ENCODE measurements at places on chromosomes 16 and 17. TPM values are rescaled to one million over a fixed set of nuclear protein-coding genes. Genes with fewer than 3 reads are reported as not detected.
A peak's percentile ranks its signal among the peaks of the same experiment; 100 is the strongest.

DNA sequence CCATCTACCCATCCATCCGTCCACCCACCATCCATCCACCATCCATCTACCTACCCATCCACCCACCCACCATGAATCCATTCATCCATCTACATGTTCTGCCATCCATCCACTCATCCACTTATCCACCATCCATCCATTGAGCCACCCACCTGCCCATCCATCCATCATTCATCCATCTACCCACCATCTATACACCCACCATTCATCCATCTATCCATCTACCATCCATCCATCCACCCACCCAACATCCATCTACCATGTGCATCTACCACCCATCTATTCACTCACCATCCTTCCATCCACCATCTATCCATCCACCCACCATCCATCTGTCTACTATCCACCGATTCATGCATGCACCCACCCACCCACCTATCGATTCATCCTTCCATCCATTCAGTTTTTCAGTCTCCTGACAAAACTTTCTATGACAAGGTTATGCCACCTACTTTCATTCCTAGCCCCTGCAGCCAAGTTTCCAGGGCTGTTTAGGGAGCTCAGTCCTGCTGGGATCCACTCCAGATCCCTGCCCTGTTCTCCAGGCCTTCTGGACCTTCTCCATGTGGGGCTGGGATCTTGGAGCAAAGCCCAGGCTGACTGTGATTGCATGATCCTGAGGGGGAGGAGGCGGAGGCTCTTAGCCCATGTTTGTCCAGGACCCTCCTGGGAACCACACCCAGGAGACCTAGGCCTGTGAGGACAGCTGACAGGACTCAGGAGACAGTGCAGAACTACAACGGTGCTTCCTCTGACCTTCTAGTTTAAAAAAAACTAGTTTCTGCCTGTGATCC is 27.4 kb downstream of the BCO1 start:
- H3K36me3 ChIP-seq = no peaks in the 10 kb centered on the region
- no peak overlapping the region for H3K27ac ChIP-seq
- peak; percentile 23 for DNase-seq
- no peaks in the 10 kb centered on the region for H3K4me1 ChIP-seq

DNA sequence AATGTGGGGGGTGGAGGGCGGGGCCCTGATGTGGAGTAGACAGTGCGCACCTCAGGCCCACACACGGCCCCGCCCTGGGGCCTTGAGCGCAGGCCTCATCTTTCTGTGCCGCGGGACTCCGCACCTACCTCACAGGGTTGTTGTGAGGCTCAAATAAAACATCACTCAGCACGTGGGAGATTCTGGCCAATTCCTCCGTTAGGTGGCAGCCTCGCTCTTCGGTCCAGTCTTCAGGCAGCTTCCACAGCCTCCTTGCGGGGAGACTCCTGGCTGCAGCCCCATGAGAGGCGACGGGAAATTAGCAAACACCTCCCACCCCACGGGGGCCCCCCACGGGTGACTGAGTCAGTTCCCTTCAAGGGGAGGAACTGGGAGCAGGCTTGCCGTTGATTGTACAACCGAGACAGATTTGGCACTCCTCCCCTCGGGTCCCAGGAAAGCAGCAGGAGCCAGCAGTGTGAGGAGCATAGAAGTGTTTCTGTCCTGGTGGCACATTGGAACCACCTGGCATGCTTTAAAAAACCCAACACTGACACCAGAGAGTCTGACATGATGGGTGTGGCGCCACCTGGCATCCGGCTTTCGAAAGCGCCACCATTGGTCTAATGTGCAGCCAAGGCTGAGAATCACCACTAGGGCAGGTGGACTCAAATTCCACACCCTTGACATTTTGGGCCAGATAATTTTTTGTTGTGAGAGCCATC is 7.6 kb downstream of the MRM1 start:
- H3K27me3 ChIP-seq = no peaks in the 10 kb centered on the region
- DNase-seq = peak; percentile 33
- peaks cover 8% of the 10 kb centered on the region for H3K4me1 ChIP-seq
- no peak overlapping the region for H3K4me3 ChIP-seq
- H3K27ac ChIP-seq = no peak overlapping the region

- no peaks in the 10 kb centered on the region for H3K36me3 ChIP-seq
- H3K4me1 ChIP-seq = peaks cover 13% of the 10 kb centered on the region
- no peak for DNase-seq
- H3K27ac ChIP-seq = no peak overlapping the region
- no peaks in the 10 kb centered on the region for H3K27me3 ChIP-seq
Measured at GRCh38 chr17:72561266-72561665, 440.4 kb downstream of the SOX9 start.

GRCh38 chr17:31327534-31328159 is 6.2 kb upstream of the EVI2A start:
- no peaks in the 10 kb centered on the region for H3K36me3 ChIP-seq
- DNase-seq = no peak
- no peaks in the 10 kb centered on the region for H3K4me1 ChIP-seq
- H3K27me3 ChIP-seq = no peaks in the 10 kb centered on the region

- H3K36me3 ChIP-seq = no peaks in the 10 kb centered on the region
- H3K27me3 ChIP-seq = no peaks in the 10 kb centered on the region
- DNase-seq = no peak
- H3K4me1 ChIP-seq = peaks cover 90% of the 10 kb centered on the region
Measured at GRCh38 chr17:27495460-27495859, 39.2 kb downstream of the KSR1 start.

GRCh38 chr17:73744411-73744810 is 100.2 kb upstream of the SDK2 start:
- H3K36me3 ChIP-seq = no peaks in the 10 kb centered on the region
- no peak overlapping the region for H3K4me3 ChIP-seq
- H3K27ac ChIP-seq = no peak overlapping the region
- H3K4me1 ChIP-seq = peaks cover 17% of the 10 kb centered on the region

GRCh38 chr17:59331929-59332748 is 684 bp downstream of the YPEL2 start:
- peak overlapping the region; percentile 98 for H3K27ac ChIP-seq
- H3K27me3 ChIP-seq = no peaks in the 10 kb centered on the region
- DNase-seq = peak; percentile 52
- peak overlapping the region; percentile 79 for H3K4me3 ChIP-seq
- peaks cover 76% of the 10 kb centered on the region for H3K4me1 ChIP-seq
- no peaks in the 10 kb centered on the region for H3K36me3 ChIP-seq

GRCh38 chr17:29195465-29196081 is 15.4 kb upstream of the MYO18A start:
- no peak overlapping the region for H3K4me3 ChIP-seq
- H3K27ac ChIP-seq = peak overlapping the region; percentile 45
- DNase-seq = no peak
- H3K4me1 ChIP-seq = no peaks in the 10 kb centered on the region

- peak overlapping the region; percentile 86 for H3K4me3 ChIP-seq
- H3K36me3 ChIP-seq = no peaks in the 10 kb centered on the region
- no peaks in the 10 kb centered on the region for H3K27me3 ChIP-seq
Measured at GRCh38 chr16:46830417-46830901, 521 bp downstream of the C16orf87 start.

GRCh38 chr16:26196310-26196709 is 504.6 kb downstream of the HS3ST4 start:
- no peaks in the 10 kb centered on the region for H3K36me3 ChIP-seq
- H3K27me3 ChIP-seq = peaks cover 2% of the 10 kb centered on the region
- H3K4me3 ChIP-seq = no peak overlapping the region
- H3K27ac ChIP-seq = no peak overlapping the region

TLCD1 gene
- total RNA-seq = 3.1 TPM

GRCh38 chr16:22098405-22099255 is 6.3 kb downstream of the VWA3A start:
- no peaks in the 10 kb centered on the region for H3K4me1 ChIP-seq
- H3K4me3 ChIP-seq = no peak overlapping the region
- DNase-seq = peak; percentile 10
- no peak overlapping the region for H3K27ac ChIP-seq
- no peaks in the 10 kb centered on the region for H3K27me3 ChIP-seq

C1QTNF8 gene
- total RNA-seq = not detected

DNA sequence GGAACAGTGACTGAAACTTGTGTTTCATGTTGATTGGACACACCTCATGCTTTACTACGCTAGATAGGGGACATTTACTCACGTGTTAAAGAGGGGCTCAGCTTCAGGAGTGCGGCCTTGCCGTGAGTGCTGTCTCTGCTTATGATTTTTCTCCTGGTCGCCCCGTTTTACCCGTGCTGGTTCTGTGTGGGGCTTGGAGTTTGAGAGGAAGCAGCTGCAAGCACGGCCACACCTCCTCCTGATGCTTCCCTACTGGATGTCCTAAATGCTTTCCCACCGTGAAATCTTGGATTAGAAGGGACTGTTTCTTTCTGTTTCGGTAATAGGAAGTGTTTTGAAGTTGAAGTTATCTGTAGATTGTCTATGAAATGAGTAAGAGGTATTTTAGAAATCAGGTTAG is 54.0 kb upstream of the ZNF750 start:
- H3K27ac ChIP-seq = peak overlapping the region; percentile 98
- H3K4me1 ChIP-seq = peaks cover 55% of the 10 kb centered on the region
- H3K27me3 ChIP-seq = no peaks in the 10 kb centered on the region
- no peak for DNase-seq
- no peak overlapping the region for H3K4me3 ChIP-seq

GRCh38 chr17:42720996-42721583 is 23.8 kb downstream of the EZH1 start:
- H3K4me3 ChIP-seq = no peak overlapping the region
- no peaks in the 10 kb centered on the region for H3K4me1 ChIP-seq
- peaks cover 11% of the 10 kb centered on the region for H3K36me3 ChIP-seq
- no peak overlapping the region for H3K27ac ChIP-seq
- H3K27me3 ChIP-seq = no peaks in the 10 kb centered on the region

DNA sequence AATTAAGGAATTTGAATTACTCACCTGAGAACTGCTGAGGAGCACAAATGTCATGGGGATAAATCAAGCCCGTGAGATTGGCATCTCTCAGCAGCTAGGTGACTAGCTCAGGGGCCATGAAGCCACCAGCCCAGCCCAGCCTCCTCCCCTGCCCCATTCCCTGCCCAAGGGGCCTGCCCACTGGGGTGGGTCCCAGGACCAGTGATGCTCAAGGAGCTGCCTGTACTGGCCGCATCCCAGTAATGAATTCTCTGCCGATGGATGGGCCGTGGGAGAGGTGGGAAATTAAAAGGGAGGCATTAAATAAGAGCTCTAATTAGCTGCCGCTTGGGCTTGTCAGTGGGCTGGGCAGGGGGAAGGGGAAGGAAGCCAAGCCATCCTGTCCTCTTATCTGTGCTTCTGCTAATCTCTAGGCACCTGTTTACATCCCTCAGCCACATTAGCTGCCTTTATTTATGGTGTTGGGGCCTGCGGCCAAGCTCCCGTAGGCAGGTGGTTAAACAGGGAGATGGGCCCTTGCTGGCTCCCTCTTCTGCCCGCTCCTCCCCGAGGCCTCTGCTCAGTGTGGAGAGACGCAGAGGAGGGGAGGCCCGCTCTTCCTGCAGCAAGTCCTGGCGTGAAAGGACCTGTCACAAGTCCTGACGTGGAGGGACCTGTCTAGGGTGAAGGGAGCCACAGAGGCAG is 48.8 kb downstream of the PIPOX start:
- peaks cover 10% of the 10 kb centered on the region for H3K36me3 ChIP-seq
- no peak overlapping the region for H3K27ac ChIP-seq
- no peak overlapping the region for H3K4me3 ChIP-seq
- H3K27me3 ChIP-seq = no peaks in the 10 kb centered on the region
- DNase-seq = no peak

DNA sequence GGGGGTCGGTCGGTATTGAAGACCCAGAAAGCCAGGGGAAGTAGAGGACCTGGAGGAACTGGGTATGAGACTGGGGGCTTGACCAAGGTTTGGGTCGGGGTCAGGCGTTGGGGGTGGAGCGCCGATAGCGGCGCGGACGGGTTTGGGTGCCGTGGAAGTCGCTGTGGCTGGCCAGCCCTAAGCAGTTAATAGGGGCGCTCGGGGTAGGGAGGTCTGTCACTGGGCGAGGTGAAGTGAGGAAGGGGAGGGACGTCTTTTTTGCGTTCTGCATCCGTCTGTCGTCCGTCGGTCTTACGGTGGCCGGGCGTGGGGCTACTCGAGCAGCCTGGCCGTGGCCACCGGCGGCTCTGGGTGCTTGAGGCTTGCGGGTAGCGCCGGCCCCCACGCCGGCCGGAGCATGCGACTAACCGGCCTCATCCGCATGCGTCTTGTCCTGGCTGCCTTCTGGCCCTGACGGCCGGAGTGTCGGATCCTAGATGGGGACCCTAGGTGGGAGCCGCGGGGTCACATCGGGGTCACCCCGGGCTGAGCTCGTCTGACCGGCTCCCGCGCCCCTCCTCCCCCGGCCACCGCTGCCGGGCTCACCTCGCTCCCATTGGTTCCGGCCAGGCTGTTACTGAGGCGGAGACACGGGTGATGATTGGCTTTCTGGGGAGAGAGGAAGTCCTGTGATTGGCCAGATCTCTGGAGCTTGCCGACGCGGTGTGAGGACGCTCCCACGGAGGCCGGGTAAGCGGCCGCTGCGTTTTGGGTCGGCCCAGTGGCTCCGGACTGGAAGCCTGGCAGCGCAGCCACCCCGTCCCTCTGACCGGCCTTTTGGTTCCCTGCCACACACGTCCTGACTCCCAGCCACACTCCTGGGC is 10.3 kb upstream of the TMEM88 start:
- H3K4me3 ChIP-seq = peak overlapping the region; percentile 38
- no peaks in the 10 kb centered on the region for H3K36me3 ChIP-seq
- peaks cover 39% of the 10 kb centered on the region for H3K4me1 ChIP-seq
- peak; percentile 93 for DNase-seq
- H3K27me3 ChIP-seq = no peaks in the 10 kb centered on the region

ACSF3 gene
- total RNA-seq = 22.1 TPM

GRCh38 chr16:19127674-19128131 is 13.9 kb downstream of the ITPRIPL2 start:
- no peak overlapping the region for H3K4me3 ChIP-seq
- no peaks in the 10 kb centered on the region for H3K36me3 ChIP-seq
- no peak overlapping the region for H3K27ac ChIP-seq
- no peak for DNase-seq

PRDM7 gene
- total RNA-seq = not detected

GRCh38 chr17:80478487-80479245 is 2.3 kb upstream of the NPTX1 start:
- H3K27me3 ChIP-seq = no peaks in the 10 kb centered on the region
- H3K36me3 ChIP-seq = no peaks in the 10 kb centered on the region
- H3K4me3 ChIP-seq = no peak overlapping the region
- no peak for DNase-seq
- peaks cover 43% of the 10 kb centered on the region for H3K4me1 ChIP-seq

CA5A gene
- not detected for total RNA-seq

Measured in body of pancreas (tissue), 4 donors.